ENCODE measurements at places on chromosomes 11 and 22.

DNA sequence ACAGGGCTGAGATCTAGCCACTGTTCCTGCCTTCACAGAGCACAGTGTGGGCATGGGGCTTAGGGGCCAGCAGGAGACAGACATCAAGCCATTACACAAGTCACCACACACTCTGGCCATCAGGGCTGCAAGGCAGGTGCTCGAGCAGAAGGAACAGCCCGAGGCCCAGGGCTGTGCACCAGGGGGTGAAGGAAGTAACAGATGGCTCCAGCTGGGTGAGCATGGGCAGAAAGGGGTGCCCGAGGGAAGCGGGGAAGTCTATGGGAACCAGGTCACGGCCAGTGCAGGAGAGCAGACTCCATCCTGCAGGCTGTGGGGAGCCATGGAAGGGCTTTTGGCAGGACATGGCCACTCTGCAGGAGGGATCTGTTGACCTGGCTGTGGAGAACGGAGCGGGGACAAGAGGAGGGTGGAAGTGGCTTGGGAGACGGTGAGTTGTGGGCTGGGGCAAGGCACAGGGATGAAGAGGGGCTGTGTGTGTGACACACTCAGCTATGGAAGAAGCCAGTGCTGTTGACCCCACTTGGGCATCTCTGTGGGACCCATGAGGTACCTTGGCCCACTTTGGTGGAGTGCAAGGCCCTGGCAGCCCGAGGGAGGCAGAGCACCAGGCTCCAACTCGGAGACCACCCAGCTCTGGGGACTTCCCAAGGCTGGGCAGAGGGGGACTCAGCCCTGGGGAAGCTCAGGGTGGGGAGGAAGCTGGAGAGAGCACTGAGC is 3.6 kb downstream of the C11orf68 start:
- peak overlapping the region; percentile 50 for H3K4me3 ChIP-seq
- no peaks in the 10 kb centered on the region for H3K36me3 ChIP-seq
- no peak for DNase-seq
- H3K4me1 ChIP-seq = peaks cover 22% of the 10 kb centered on the region
- H3K27me3 ChIP-seq = peaks cover 5% of the 10 kb centered on the region

GRCh38 chr11:50182486-50182885 is 149.8 kb downstream of the OR4C45 start:
- no peak overlapping the region for H3K4me3 ChIP-seq
- DNase-seq = no peak
- no peak overlapping the region for H3K27ac ChIP-seq
- H3K4me1 ChIP-seq = no peaks in the 10 kb centered on the region
- H3K36me3 ChIP-seq = no peaks in the 10 kb centered on the region

GRCh38 chr22:35407362-35407761 is 7.4 kb downstream of the MCM5 start:
- no peak for DNase-seq
- peaks cover 23% of the 10 kb centered on the region for H3K36me3 ChIP-seq
- H3K27ac ChIP-seq = no peak overlapping the region
- peaks cover 13% of the 10 kb centered on the region for H3K4me1 ChIP-seq
- H3K4me3 ChIP-seq = no peak overlapping the region

DNA sequence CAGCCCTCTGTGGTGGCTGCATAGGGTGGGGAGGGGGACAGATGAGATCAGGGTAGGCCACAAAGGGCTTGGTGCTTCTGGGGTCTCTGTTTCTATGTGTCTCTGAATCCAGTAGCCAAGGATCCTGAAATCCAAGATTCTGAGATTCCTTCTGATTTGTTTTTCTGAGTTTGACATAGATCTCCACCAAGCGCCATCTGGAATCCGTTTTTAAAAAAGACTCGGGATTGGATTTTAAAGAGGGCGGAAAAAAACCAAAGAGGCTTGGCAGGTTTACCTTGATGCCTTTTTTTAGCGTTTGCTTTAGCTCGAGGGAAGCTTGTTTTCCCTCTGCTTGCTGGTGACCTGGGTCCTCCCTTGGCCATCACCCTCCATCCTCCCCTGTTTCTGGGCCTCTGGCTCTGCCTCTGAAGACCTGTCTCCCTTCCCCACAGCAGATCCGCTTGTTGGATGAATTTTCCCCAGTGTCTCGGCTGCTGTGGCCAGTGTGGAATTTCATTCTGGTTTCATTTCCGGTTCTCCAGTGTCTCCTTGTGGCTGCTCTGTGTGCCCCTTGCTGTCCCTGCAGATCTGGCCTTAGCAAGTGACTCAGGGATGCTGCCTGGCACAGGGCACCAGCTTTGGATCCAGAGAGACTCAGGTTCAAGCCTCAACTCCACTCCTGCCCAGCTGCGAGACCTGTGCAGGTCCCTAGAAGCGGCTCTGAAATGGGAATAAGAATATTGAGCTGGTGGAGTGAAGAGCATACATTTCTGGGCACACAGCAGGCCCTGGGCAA is 15.1 kb downstream of the SYNGR1 start:
- H3K4me1 ChIP-seq = peaks cover 10% of the 10 kb centered on the region
- H3K4me3 ChIP-seq = no peak overlapping the region
- no peaks in the 10 kb centered on the region for H3K27me3 ChIP-seq

- H3K4me3 ChIP-seq = peak overlapping the region; percentile 85
- H3K4me1 ChIP-seq = peaks cover 48% of the 10 kb centered on the region
- no peak for DNase-seq
- no peaks in the 10 kb centered on the region for H3K27me3 ChIP-seq
Measured at GRCh38 chr22:26648011-26648497, 9.3 kb upstream of the MIAT start.

Measured in T-helper 17 cell (primary cell).